BJ (cell line): ENCODE measurements at places on chromosomes 4 and X.

DNA sequence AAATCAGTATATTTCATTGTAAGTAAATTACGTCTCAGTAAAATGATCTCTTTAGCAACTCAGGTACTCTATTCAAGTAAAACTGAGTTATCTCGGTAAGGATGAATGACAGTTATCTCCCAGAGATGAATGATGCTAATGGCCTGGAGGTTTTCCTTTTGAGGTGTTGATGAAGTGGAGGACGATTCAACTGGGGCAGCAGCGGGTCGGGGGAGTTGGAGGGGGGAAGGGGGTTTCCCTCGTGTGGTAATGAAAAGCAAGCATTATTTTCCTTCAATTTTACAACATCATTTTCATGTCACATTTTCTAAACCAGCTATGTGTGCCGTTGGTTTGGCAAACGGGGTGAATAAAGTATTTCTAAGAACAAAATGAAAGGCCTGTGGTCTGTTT, 92.4 kb upstream of the ATXN3L start:
- no peak for DNase-seq

DNA sequence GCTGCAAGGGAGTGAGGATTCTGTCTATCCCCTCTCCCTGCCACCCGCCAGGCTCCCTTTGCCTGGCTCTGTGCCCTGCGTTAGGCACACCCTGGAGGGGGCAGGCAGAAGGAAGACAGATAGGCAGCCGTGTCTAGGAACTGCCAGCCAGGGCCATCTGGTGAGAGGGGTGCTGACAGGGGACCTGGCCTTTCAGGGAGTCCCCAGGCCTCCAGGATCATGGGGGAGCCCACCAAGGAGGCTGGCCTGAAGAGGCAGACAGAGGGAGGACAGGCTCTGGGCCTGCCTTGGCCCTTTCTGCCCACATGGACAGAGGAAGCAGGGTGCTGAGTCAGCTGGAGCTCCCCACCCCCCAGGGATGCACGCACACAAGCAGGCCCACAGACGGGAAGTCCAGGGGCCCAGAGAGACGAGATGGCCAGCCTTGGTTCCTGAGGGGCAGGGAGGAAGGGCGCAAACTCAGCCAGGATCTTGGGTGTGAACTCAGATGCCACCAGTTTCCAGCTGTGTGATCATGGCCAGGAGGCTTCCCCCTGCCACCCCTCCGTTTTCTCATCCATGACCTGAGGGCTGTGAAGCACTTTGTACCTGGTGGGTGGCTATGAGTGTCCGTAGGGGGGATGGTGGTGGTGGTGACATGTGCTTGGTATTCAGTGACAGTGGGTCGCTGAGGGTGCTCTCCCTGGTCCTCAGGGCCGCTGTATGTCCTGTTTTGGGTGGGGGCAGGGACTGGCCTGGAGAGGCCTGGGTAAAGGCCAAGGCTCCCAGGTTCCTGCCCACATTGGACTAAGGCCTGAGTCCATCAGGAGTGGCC, 1.8 kb downstream of the SH3BP2 start:
- no peak for DNase-seq

GRCh38 chr4:77581724-77582123, 23.9 kb upstream of the CXCL13 start:
- no peak for DNase-seq

- no peak for DNase-seq
Measured at GRCh38 chrX:139974471-139974870, 9.2 kb upstream of the CXorf66 start.

DNA sequence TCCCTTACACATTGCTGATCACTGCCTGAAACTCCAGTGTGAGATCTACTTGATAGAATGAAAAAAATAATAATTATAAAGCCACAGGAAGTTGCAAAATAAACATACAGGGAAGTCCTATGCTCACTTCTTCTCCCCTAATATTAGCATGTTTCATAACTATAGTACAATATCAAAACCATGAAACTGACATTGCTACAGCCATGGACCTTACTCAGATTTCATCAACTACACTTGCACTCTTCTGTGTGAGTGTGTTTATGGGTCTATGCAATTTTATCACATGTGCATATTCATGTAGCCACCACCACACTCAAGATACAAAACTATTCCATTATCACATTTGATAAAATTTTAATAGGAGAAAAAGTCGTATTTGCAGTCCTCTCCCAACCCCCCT, 57.3 kb downstream of the SPINK2 start:
- DNase-seq: no peak

GRCh38 chrX:115895678-115896329, 274.7 kb upstream of the AGTR2 start:
- no peak for DNase-seq

DNA sequence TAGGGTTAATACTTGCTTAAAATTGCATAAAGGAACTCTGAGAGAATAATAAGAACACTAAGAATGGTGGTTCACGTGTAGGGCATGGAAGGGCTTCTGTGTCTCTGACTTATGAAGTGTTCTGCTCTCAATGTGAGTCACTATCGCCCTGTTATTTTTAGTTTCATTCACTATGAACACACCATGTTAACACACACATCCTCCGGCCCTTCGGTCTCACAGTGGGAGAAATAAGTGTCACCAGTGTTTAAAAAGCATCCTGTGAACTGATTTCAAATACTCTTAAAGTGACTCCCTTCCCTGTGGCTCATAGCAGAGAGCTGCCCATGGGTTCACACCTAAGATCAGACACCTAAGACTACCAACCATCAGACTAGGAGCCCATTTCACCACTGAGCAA, 33.8 kb upstream of the FGFBP2 start:
- DNase-seq: no peak

DNA sequence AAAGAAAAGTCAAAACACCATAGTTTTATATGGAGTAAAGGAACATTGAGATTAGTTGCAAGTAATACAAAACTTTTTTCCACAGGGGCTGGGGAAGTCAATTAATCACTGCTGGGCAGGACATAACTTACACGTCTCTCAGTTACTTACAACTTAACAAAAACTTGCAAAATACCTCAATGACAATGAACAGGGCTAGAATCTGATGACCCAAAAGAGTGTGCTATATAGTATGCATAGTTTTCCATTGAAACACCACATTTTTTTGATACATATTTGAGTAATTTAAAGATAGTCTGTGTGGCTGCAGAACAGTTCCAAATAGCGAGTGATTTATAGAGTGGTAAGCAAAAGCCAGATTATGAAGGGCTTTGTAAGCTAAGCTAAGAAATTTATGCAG, 172.3 kb upstream of the TRPC5 start:
- DNase-seq: no peak

DNA sequence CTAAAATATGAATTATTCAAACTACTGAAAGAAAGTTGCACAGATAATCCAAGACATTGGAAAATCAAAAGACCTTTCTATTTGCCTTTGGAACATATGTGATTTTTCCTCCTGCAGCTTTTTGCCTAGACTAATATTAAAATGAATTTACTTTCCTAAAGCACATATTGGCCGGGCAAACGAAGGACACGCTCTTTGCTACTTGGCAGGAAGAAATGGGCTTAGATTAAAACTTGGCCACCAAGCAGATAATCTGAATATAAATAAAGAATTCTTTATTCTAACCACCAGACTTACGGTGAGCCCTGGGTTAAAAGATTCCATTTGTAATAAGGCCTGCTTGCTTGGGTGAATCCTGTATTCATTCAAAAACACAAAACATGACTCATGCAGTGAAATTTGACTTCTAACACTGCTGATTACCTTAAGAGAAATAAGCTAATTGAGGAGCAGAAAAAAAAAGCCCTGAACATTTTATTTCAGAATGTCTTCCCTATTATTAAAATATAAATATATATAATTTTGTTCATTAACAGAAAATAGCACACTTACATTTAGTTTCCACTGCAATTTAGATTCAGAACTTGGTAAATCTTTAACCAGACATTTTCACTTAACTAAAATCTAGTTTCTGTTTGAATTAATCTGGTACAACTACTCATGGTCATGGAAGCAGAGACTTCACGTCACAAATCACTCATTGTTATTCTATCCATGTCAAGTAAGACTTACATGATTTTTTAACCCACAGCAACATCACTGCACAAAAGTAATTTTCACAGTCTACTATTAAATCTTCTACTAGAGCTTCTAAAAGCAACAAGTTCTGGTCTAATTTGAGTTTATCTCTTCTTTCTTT, 116.1 kb upstream of the PLAC1 start:
- DNase-seq: no peak

- no peak for DNase-seq
Measured at GRCh38 chrX:111123606-111124179, 27.7 kb downstream of the PAK3 start.

- DNase-seq: no peak
Measured at GRCh38 chrX:85026170-85026569, 22.5 kb downstream of the APOOL start.

- no peak for DNase-seq
Measured at GRCh38 chr4:10593130-10593529, 91.4 kb downstream of the CLNK start.

DNA sequence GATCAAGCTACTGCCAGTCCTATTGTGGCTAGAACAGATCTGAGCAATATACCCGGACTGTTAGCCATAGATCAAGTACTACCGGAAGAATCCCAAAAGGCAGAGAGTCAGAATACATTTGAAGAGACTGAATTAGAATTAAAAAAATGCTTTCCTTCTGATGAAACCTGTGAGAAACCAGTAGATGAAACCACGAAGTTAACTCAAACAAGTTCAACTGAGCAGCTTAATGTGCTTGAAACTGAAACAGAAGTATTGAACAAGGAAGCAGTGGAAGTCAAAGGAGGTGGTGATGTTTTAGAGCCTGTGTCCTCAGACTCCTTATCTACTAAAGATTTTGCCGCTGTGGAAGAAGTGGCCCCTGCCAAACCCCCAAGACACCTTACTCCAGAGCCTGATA, 46.8 kb downstream of the WDR44 start:
- no peak for DNase-seq

DNA sequence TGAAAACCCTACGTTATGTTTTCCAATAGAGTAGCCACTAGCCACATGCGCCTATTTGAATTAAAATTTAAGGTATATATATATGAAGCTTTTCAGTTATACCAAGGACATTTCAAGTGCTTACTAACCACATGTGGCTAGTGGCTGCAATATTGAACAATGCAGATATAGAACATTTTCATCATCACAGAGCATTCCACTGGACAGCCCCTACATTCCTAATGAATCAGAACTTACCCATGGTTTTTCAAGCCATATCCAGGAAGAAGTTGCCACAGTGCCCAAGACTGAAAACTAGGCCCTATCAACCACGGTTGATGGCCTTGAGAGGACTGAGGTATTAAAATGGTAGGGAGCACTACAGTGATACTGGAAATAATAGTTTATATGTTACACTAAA, 29.7 kb downstream of the NEK1 start:
- DNase-seq: no peak

DNA sequence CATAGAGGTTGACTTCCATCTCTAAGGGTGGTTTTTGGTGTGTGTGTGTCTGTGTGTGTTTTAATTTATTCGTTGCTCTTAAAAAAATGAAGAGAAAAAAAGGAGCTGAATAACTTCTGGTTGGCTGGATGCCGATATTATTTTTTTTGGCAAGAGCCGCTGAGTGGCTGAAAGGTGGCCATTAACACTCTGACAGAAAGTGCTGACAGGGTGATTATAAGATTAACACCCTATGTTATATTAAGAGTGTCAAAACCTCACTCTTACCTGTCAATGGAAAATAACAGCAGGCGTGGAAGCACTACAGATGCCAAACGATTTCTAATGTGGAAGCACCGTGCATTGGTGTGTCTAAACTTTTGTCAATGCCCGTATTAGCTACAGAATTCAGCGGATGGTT, 622.5 kb downstream of the ANKRD50 start:
- no peak for DNase-seq

GRCh38 chr4:11813951-11814446, 385.3 kb upstream of the HS3ST1 start:
- DNase-seq: no peak

GRCh38 chrX:19876962-19877361, 10.4 kb downstream of the SH3KBP1 start:
- DNase-seq: no peak

DNA sequence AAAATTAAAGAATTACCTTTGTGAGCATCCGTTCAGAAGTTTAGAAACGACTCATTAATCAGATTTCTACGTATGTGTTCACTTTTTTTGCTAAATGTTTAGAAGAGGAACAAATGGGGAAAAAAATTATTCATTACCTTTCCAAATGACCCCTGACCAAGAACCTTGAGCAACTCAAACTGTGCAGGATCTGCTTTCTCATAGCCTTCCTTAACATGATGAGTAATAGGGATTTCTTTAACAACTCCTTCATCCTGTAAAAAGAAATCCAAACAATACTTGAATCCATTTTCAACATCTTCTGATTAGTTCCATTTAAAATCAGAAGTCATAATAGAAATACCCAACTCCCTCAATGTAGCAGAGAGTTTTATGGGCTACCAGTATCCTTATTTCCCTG, 32.1 kb downstream of the RPS6KA6 start:
- DNase-seq: no peak

DNA sequence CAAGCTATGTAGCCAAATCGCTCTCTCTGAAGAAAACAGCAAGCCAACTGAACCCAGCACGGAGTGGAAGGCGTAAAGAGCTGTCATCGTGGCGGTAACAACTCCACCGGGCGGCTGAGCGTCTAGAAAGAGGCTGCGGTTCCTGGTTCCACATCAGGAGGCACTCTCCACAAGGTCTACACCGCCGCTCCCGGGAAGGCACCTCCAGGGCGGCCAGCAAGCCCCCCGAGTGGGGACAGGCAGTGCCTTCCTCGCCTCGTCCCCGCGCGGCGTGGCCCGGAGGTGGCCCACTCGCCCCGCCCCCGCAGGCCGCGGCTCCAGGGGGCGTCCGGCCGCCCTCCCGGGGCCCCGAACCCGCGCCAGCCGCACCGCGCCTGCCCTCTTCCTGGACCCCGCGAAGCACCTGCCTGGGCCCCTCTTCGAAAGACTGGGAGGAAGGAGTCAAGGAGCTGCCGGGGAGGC, 755 bp downstream of the KLHL8 start:
- DNase-seq: no peak

DNA sequence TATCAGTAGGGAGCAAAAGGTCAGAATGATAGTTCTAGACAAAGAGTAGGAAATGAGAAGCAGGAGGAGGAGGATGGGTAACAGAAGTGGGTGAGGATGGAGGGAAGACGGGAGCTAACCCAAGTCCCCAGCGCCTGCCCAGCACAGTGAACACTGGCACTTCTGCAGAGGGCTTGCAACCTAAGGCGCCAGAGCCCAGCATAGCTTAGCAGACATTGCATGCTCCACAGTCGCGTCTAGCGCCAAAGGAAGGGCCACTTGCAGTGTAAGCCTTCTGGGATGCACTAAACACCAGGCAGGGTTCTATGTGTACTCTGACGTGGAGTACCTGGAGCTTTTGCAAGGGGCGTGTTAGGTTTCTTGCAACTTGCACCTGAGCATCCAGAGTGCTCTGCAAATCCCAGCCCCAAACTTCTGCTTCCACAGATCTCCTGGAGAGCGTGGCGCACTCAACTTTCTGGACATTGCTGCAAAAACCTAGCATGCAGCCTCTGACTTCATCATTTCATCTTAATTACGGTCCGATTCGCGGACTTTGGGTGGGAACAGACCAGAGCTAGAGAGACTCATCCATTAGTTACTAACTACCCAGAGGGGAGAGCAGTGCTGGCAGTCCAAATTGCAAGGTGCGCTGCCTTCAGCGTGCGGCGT, 46.5 kb upstream of the NKAP start:
- no peak for DNase-seq
